ENCODE measurements at places on chromosomes 1 and 21. TPM values are rescaled to one million over a fixed set of nuclear protein-coding genes. Genes with fewer than 3 reads are reported as not detected.

DNA sequence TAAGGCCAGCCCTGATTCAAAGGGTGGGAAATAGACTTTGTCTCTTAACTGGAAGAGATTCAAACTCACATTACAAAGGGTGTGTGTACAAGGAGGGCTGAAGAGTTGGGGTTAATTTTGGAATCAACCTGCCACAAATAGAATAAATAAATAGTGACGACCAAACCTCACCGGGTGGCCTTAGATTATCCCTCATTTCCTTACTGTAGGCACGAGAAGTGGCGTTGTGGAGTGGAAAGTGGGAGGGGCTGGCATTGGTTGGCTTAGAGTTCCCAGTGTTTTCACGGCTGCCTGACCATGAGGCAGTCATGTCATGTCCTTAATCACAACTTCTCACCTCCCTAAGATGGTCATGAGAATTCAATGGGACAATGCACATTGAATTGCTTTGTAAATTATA lies 21.3 kb upstream of the RUNX1 start:
- DNase-seq, result no peak

- DNase-seq, result no peak
These were observed 64.8 kb downstream of the KCNJ15 start for GRCh38 chr21:38321568-38321967.

Gene PTPRC
- total RNA-seq, result 619 TPM

- no peak for DNase-seq
These were observed 208.8 kb downstream of the FOXD2 start for GRCh38 chr1:47646676-47647075.

DNA sequence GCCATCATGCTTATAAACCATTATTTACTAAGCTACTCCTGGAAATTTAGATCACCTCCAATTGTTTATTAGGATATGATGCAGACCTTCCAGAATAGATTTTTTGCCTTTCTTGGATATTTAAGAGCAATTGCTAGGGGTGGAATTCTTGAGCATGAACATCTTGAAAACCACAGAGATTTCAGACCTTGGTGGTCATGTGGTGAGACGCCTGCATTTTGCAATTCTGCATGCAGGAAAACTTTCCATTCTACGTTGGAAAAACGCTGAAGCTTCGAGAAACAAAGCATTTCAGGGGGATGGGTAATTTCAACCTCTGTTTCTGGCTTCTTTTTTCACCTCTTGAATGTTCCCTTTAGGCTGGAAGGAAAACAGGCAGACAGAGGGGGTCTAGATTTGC lies 596.3 kb downstream of the KIF26B start:
- no peak for DNase-seq

- DNase-seq, result no peak
These were observed 281.0 kb upstream of the RUNX1 start for GRCh38 chr21:35329940-35330660.

Gene SYT14
- not detected for total RNA-seq

- no peak for DNase-seq
These were observed 28.4 kb downstream of the MAN1C1 start for GRCh38 chr1:25644962-25645361.

Gene ZNF648
- total RNA-seq, result not detected

Gene GPR157
- total RNA-seq, result 1.2 TPM

- DNase-seq, result no peak
These were observed 207.9 kb downstream of the TPR start for GRCh38 chr1:186167096-186167668.
